CD4-positive, alpha-beta T cell (primary cell): ENCODE measurements at places on chromosomes 6 and 20. TPM values are rescaled to one million over a fixed set of nuclear protein-coding genes. Genes with fewer than 3 reads are reported as not detected.

DNA sequence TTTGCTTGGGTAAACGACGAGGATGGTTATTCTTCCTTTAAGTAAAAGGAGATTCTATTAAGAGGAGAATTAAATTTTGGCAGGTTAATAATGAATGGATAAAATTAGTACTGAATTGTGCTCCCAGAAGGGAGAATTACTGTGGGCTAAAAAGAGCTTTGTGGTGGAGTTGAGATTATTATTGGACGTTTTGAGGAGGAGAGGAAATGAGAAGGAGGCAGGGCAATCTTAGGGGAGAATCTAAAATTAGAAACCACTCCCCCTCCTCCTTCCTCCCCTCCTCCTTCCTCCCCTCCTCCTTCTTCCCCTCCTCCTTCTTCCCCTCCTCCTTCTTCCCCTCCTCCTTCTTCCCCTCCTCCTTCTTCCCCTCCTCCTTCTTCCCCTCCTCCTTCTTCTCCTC, 331.8 kb downstream of the PRL start:
- H3K36me3 ChIP-seq, result no peaks in the 10 kb centered on the region
- H3K27me3 ChIP-seq, result no peaks in the 10 kb centered on the region
- no peak overlapping the region for H3K4me3 ChIP-seq
- no peak for DNase-seq
- no peaks in the 10 kb centered on the region for H3K4me1 ChIP-seq

GRCh38 chr6:71496722-71497033, 208.1 kb downstream of the OGFRL1 start:
- no peaks in the 10 kb centered on the region for H3K27me3 ChIP-seq
- no peaks in the 10 kb centered on the region for H3K4me1 ChIP-seq
- no peaks in the 10 kb centered on the region for H3K36me3 ChIP-seq
- no peak overlapping the region for H3K4me3 ChIP-seq
- H3K27ac ChIP-seq, result no peak overlapping the region

DNA sequence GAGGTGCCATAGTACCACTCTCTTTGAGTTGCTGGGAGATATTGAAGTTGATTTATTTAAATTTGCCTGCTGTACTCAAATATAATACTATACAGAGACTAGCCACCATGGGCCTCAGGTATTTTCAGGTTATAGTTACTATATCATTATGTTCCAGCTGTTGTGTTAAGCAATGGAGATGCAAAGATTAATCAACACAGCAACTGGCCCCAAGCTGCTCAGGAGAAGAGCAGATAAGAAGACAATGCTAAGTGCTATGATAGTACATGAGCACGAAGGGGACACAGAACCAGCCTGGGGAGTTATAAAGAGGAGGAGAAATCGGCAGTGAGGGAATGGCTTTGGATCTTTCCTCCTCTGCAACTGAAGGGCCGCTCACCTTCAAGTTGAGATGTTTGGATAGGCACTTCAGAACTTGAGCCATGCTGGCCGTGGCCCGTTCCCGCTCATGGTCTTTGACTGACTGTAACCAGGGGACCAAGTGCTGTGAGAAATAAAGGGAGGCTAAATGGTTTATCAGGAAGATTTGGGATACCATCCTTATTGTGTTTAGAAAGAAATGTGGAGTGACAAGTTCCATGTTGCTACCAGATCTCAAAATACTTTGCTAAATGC, 24.3 kb upstream of the RPN2 start:
- no peaks in the 10 kb centered on the region for H3K4me1 ChIP-seq
- DNase-seq, result no peak
- H3K27me3 ChIP-seq, result no peaks in the 10 kb centered on the region
- no peak overlapping the region for H3K27ac ChIP-seq

- no peaks in the 10 kb centered on the region for H3K36me3 ChIP-seq
- H3K4me1 ChIP-seq, result no peaks in the 10 kb centered on the region
- no peak for DNase-seq
- no peak overlapping the region for H3K27ac ChIP-seq
Measured at GRCh38 chr6:153301602-153302001, 170.5 kb upstream of the RGS17 start.

DNA sequence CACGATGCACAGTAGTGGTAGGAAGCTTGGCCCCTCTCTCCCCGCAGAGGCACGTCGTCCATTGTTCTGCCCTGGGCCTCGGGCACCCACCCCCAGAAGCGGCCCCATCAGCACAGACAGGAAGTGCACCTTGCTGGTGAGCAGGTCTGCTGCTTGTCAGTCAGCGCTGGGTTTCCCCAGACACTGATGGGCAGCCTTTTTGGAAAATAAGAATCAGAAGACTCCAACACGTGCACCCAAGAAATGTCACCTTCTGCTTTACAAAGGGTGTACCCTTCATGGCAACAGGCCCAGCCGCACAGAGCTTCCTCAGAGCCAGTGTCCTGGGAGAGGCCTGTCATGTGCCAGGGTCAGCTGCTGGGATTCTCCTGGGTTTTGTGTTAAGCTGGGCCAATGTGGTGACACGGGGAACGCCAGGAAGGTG, 34.7 kb upstream of the IRF4 start:
- H3K27me3 ChIP-seq, result no peaks in the 10 kb centered on the region
- no peak overlapping the region for H3K4me3 ChIP-seq
- H3K27ac ChIP-seq, result no peak overlapping the region
- no peak for DNase-seq
- H3K4me1 ChIP-seq, result no peaks in the 10 kb centered on the region

DNA sequence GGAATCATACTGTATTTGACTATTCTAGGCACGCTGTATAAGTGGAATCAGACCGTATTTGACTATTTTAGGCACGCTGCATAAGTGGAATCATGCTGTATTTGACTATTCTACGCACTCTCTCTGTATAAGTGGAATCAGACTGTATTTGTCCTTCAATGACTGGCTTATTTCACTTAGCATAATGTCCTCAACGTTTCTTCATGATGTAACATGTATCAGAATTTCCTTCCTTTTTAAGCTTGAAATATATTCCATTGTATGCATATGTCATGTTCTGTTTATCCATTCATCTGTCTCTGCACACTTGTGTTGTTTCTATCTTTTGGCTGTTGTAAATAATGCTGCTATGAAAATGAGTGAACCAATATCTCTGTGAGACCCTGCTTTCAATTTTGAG, 5.7 kb downstream of the CCDC170 start:
- DNase-seq, result no peak
- H3K36me3 ChIP-seq, result no peaks in the 10 kb centered on the region
- no peak overlapping the region for H3K27ac ChIP-seq
- no peak overlapping the region for H3K4me3 ChIP-seq
- peaks cover 23% of the 10 kb centered on the region for H3K27me3 ChIP-seq

- H3K27me3 ChIP-seq, result peaks cover 15% of the 10 kb centered on the region
- H3K4me1 ChIP-seq, result peaks cover 17% of the 10 kb centered on the region
- DNase-seq, result no peak
Measured at GRCh38 chr6:36844232-36845170, 5.3 kb upstream of the CPNE5 start.

GRCh38 chr6:5302220-5302946, 41.1 kb downstream of the FARS2 start:
- H3K36me3 ChIP-seq, result no peaks in the 10 kb centered on the region
- no peak overlapping the region for H3K4me3 ChIP-seq
- H3K27me3 ChIP-seq, result no peaks in the 10 kb centered on the region
- H3K27ac ChIP-seq, result no peak overlapping the region
- peaks cover 19% of the 10 kb centered on the region for H3K4me1 ChIP-seq

- no peaks in the 10 kb centered on the region for H3K4me1 ChIP-seq
- H3K4me3 ChIP-seq, result no peak overlapping the region
Measured at GRCh38 chr6:82088978-82089771, 158.4 kb downstream of the IBTK start.

The ULBP1 gene
- 0.14 TPM for total RNA-seq

The OPRM1 gene
- not detected for total RNA-seq

The BTN2A1 gene
- 17.5 TPM for total RNA-seq

The METTL24 gene
- total RNA-seq, result not detected

The CEP250 gene
- 27.6 TPM for total RNA-seq
